ENCODE measurements at places on chromosomes 3 and 15.

- DNase-seq = no peak
Observed at GRCh38 chr3:31225923-31226322, 306.8 kb upstream of the STT3B start.

DNA sequence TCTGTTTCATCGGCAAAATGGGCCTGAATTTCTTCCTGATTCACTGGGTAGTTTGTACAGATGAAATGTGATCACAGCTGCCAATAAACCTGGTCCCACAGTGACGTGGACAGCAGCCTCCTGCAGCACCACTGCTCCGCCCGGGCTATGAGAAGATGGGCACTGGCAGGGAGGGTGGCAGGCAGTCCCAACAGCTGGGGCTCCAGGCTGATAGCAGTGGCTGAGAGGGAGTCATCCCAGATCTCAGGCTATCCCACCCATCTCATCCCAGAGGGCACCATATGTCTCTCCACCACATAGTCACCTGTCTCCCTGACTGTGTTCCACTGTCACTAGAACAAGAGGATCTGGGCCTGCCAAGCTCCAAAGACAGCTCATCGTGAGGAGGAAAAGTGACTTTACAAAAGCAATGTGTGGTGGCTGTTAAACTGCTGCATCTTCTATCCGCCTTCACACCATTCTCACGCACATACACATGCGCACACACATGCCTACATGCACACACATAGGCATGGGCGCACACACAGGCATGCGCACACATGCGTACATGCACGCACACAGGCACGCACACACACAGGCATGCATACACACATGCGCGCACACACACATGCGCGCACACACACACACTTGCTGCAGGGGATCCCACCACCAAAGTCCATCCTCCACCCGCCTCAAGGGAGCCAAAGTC, 46.2 kb downstream of the RGMA start:
- no peak for DNase-seq

GRCh38 chr3:51519848-51520247, 18.7 kb upstream of the RAD54L2 start:
- no peak for DNase-seq

DNA sequence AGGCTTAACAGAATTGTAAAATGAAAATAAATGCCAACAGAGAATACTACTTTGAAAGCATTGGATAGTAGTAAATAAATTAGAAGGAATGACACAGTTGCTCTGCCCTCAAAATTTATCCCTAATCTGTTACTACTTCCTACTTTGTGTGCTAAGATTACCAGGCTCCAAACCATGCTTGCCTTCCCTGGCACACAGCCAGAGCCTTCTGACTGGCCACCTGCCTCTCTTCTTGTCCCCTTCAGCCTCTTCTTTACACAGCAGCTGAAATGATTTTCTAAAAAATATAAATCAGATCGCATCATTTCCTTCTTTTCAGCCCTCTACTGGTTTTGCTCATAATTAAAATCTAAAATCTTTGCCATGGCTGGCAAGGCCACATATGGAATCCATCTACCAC, 334.1 kb downstream of the FHIT start:
- no peak for DNase-seq

All from osteocyte (in vitro differentiated cells).